ENCODE measurements at places on chromosomes 16 and 17. TPM values are rescaled to one million over a fixed set of nuclear protein-coding genes. Genes with fewer than 3 reads are reported as not detected.

DNA sequence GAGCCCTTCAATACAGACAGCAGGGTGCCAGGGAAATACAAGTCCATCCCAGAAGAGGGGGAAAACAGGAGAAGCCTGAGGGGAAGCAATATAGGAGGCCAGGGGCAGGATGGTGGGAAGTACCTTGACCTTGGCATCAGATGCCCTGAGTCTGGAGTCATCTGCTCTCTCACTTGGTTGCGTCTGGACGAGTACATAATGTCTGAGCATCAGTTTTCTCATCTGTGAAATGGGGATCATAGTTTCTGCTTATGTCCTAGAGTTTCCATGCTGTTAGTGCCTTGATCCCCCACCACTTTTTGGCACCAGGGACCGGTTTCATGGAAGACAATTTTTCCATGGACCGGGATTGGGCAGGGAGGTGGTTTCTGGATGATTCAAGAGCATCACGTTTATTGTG lies 2.3 kb downstream of the STAT5A start:
- DNase-seq, result no peak

DNA sequence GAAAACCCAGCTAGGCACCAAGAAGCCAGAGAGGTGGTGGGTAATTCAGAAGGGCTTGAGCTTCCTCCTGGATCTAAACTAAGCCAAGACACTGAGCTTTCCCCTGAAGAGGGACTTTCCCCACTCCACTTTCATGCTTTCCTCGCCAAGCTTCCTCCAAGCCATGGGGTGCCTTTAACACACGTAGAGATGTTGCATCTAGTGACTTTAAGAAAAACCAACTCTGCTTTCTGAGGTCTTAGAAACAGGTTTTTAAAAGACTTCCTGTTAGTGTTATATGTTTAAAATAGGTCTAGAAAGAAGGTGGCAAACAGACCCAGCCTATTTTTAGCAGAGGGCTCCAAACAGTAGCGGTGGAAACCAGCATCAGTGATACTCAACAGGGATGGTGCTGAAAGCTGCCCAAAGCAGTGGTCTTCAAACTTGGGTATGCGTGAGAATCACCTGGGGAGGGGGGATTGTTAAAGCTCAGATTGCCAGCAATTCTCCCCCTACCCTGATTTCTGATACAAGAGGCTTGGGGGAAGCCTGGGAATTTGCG lies 585.6 kb downstream of the CDH13 start:
- DNase-seq, result no peak

DNA sequence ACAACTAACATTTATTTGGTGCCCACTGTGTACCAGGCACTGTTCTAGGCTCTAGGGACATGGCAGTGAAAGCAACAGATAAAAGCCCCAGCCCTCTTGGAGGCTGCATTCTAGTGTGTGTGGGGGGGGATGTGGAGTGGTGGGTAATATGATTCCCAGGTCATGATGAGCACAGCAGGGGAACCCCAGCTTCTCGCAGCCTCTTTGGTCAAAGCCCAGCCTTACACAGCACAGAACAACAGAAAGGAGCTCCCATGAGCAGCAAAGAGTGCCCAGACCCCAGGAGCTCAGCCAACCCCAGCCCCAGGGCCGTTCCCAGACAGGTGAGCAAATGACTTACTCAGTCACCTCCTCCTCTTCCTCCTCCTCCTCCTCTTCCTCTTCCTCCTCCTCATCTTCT lies 21.9 kb downstream of the CNGB1 start:
- DNase-seq, result no peak

DNA sequence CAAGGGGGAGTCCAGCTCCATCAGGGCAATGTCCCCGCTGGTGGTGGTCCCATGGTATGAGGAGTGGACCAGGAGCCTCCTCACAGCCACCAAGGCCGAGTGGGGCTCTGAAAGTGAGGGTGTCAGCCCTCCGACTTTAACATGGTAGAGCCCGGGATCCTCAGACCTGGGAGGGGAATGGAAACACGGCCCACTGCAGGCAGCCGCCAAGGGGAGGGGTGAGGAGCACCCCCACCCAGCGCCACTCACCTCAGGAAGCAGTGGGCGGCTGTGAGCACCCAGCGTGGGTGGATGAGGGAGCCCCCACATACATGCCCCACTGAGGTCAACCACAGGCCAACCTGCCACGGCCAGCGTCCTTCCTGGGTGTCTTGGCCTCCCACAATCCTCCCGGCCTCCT lies 10.8 kb downstream of the ZG16B start:
- no peak for DNase-seq

DNA sequence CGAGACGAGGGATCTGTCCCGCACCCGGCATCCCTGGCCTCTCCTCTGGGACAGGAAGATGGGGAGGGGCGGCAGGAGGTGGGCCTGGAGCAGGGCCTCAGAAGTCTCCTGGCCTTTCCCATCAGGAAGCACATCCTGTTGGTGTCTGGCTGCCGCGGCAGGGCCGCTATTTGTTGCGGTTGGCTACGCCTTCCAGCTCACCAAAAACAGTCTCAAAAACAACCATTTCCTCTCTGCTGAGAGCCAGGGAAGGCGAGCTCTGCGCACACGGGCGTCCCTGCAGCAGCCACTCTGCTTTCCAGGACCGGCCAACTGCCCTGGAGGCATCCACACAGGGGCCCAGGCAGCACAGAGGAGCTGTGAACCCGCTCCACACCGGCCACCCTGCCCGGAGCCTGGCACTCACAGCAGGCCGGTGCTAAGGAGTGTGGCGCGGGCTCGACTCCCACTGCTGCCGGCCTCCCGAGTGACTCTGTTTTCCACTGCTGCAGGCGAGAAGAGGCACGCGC lies at the start of gene TMEM204:
Gene TMEM204, plus strand, starts transcription at position 224 of the 509 bp plus-strand sequence. CDS start 610 bp downstream, outside the sequence.
- no peak for DNase-seq

DNA sequence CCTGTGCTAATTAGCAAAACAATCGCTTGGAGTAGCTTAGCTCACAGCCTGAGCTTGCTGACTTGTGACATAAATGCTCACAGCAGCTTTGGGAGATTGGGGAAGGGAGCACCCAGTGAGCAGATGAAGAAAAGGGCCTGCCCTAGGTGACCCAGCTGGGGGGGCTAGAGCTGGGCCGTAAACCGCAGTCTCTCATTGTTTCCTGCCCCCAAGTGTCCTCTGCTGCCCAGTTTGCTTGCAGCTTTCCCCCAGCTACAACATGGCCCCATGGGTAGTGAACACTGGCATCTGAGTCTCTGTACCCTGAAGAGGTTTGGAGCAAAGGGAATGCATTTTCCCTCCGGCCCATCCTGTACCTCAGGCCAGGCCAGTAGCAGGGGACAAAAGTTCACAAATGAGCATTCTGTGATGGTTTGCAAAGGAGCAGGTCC lies 349.4 kb downstream of the SLC39A11 start:
- no peak for DNase-seq

DNA sequence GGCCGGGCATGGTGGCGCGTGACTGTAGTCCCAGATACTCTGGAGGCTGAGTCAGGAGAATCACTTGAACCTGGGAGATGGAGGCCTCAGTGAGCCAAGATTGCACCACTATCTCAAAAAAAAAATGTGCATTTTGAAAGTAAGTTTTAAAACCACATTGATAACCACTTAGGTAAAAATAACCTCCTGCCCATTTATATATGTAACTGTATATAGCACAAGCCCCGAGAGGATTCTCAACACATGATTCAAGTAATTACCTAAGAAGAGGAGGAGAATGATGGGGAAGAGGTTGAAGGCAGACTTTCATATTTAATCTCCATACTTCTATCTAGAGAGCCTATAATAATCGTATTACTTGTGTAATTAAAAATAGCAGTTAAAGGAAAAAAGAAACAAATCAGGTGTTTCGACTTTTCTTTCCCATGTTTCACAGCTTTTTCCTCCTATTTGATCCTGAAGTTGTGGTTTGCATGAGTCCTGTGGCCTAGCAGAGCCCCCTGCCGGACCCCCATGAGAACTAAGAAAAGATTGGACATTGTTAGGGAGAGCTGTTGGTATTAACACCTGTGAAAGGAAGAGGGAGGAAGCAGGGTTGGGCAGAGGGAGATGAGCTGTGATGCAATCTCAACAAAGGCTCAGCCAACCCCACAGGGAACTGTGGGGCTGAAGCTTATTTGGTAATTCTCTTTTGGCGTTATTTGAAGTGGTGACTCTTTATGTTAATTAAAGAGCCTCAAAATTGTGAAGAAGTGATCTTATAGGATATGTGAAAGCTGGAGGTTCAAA lies 22.1 kb downstream of the PMFBP1 start:
- DNase-seq, result no peak

DNA sequence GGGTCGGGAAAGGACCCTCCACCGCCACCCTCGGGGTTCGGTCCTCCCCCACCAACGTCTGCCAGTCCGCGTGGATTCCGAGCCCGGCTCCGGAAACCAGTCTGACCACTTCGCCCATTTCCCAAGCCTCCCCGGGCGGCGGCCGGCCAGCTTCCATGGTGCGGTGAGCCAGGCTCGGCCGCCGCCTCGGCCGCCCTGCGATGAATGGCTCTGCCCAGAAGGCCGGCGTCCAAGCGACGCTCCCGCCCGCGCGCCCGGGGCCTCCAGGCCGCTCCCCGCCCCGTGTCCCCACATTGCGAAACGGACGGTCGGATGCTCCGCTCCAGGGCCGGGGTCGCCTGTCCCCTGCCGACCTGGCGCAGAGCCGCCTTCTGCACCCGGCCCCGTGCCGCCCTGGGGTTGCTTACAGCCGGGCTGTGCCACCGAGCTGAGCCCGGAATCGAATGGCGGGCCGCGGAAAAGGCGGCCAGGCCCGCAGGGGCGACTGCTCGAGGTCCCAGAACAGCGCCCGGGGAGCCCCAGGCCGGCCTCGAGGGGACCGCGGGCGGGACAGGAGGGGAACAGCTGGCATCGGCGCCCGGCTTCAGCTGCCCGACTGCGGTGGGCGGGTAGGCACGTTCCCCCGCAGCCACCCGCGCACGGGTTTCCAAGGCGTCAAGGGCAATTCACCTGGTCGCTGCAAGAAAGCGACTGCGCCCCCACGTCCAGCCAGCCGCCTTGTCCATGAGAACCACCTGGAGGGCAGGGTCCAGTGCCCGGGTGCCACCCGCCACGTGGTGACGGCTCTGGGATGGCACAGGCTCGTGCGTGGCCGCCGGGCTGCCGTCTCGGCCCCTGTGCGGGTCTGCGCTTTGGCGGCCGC lies 18.3 kb upstream of the CBX8 start:
- DNase-seq, result no peak

GRCh38 chr17:13491916-13492736 lies 109.6 kb downstream of the HS3ST3A1 start:
- no peak for DNase-seq

DNA sequence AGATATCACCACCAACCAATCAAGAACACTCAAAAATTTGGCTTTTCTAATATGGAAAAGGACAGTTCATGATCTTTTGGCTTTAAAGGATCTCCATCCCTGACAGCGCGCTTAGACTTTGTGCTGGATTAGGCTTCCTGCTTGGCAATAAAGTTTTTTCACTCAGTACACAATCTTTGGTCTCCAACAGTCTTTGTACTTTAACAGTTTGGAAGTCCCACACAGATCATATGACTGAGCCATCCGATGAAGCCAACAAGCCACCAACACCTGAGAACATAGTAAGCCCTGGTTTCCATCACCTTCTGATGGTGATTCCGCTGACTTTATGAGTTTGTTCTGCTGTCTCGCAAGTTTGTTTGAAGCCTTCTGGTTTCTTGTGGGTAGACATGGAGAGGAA lies 34.3 kb downstream of the SMURF2 start:
- no peak for DNase-seq

DNA sequence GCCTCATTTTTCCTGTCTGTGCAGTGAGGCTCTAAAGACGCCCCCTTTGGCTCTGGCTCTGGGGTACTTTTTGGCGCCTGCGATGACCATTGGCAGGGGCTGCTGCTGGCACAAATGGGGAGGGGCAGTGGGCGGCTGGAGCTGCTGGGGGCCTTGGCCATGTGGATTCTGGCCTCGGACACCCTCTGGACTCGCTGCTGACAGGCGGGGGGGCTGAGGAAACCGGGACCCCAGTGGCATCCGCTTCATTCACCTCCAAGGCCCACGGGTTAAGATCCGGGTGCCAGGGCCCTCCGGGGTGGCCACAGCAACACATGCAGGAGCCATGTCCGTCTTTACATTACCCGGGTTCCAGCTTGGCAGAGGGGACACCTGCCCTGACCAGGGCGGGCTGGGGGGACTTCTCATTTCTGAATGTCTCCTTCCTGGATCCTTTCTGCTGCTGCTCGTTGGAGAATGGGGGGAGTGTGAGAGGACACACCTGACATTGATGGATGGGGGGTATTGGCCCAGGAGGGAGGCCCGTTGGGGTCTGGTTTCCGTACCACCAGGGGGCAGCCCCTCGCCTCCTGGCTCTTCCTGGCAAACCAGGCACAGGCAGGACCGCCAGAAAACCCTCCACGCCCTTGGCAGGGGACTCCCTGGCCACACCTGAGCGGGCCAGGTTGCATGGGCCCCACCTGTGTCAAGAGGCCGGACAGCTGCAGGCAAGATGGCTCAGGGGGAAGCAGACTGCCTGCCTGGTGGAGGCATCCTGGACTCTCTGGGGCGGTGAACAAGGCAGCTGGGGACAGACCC lies 21.8 kb downstream of the GSE1 start:
- no peak for DNase-seq

- no peak for DNase-seq
These were observed 85.6 kb upstream of the CACNG5 start for GRCh38 chr17:66749217-66749832.

DNA sequence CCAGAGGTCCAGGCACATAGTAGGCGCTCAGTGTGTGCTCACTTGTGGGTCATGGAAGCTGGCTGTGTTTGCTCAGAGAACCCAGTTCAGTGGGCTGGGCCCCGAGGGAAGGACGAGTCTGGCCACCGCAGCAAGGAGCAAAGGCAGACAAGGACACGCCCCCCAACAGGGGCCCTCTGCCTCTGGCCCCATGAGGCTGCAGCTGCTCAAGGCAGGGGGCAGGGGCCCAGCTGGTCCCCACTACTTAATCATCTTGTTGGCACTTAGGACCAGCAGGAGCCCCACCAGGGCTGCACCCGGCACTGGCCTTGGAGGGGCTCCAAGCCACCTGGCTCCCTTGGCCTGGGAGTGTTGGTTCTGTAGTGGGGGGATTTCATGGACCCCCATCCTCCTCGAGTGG lies 16.1 kb downstream of the KCNJ12 start:
- DNase-seq, result no peak

Gene ABCC12
- total RNA-seq, result not detected

Gene ZG16B
- total RNA-seq, result 2.1 TPM

Gene PTGES3L
- total RNA-seq, result 2.5 TPM

Gene HP
- total RNA-seq, result not detected

Gene CAPNS2
- total RNA-seq, result not detected

Gene CEP95
- 11.6 TPM for total RNA-seq

Gene CMTM1
- 4.3 TPM for total RNA-seq

Gene ICAM2
- 18.4 TPM for total RNA-seq

Gene HBA1
- not detected for total RNA-seq

Gene TMEM101
- 38.2 TPM for total RNA-seq

Gene ZP2
- total RNA-seq, result not detected

Gene OTOP2
- not detected for total RNA-seq

Gene TMC7
- 0.43 TPM for total RNA-seq

Gene EVPL
- total RNA-seq, result 24.8 TPM

Gene CMTR2
- 21.0 TPM for total RNA-seq
